H1 (cell line): ENCODE measurements at places on chromosomes 5 and 9. TPM values are rescaled to one million over a fixed set of nuclear protein-coding genes. Genes with fewer than 3 reads are reported as not detected.

- H3K36me3 ChIP-seq: no peaks in the 10 kb centered on the region
- no peak overlapping the region for H3K27ac ChIP-seq
- no peak for DNase-seq
- no peak overlapping the region for H3K4me3 ChIP-seq
- H3K4me1 ChIP-seq: peaks cover 5% of the 10 kb centered on the region
- no peaks in the 10 kb centered on the region for H3K27me3 ChIP-seq
Measured at GRCh38 chr5:125065741-125066140, 319.3 kb upstream of the ZNF608 start.

DNA sequence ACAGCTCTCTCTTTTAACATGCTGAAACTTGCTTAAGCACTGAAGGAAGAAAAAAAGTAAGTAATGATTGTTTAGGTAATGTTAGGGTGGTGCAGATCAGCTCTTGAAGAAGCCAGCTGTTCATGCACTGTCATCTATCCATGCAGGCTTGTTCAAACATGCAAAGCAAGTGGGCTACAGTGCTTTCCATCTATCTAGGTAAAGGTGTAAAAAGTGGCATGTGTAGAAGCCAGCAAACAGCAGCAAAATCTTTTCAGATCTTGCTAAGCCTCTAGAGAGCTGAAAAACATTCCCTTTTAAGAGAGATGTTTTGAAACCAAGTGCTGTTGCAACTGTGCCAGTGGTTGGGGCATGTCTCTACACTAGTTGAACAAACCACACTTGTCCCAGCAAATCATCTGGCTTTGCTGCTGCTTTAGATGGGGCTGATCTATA, 214.4 kb downstream of the EFNA5 start:
- H3K4me3 ChIP-seq: no peak overlapping the region
- no peaks in the 10 kb centered on the region for H3K36me3 ChIP-seq
- no peaks in the 10 kb centered on the region for H3K27me3 ChIP-seq
- H3K4me1 ChIP-seq: peaks cover 9% of the 10 kb centered on the region

DNA sequence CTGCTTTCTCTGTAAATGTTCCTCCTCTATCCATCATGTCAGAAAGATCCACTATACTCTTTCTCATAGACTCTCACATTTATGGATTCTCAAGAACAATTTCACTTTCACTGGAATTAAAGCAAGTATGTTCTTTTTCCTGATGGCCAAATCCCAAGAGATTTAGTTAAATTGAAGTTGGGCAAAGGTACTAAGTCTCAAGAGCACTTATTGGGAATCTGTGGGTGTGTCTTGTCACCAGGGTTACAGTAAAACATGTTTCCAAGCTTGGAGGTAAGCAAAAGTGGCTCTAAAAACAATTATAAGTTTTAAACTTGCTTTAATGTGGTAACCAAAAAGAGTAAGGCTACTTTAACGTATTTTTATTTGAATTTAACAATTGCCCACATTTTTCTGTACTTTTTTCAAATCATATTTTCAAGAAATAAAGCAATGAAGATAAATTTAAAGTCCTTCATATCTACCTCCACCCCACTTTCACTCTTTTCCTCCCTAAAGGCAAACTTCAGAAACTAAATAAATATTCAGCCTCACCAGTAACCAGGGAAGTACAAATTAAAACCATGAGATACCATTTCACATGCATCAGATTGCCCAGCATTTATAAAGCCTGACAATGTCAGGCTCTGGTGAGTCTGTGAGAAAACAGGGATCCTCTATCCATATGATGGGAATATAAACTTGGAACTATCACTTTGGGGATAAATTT, 387.4 kb downstream of the CETN3 start:
- no peaks in the 10 kb centered on the region for H3K36me3 ChIP-seq
- H3K27me3 ChIP-seq: no peaks in the 10 kb centered on the region
- no peak overlapping the region for H3K27ac ChIP-seq

DNA sequence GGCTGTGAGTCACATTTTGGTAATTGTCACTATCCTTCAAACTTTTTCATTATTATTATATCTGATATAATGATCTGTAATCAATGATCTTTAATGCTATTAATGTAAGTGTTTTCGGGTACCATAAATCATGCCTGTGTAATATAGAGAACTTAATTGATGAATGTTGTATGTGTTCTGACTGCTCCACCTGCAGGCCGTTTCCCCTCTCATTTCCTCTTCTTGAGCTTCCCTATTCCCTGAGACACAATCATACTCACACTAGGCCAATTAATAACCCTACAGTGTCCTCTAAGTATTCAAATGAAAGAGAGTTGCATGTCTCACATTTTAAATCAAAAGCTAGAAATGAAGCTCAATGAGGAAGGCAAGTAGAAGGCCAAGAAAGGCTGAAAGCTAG, 420.9 kb upstream of the SGCD start:
- H3K36me3 ChIP-seq: no peaks in the 10 kb centered on the region
- DNase-seq: no peak
- H3K4me1 ChIP-seq: no peaks in the 10 kb centered on the region
- no peak overlapping the region for H3K4me3 ChIP-seq
- H3K27me3 ChIP-seq: no peaks in the 10 kb centered on the region
- H3K27ac ChIP-seq: no peak overlapping the region

GRCh38 chr9:88710449-88710848, 175.5 kb downstream of the NXNL2 start:
- no peaks in the 10 kb centered on the region for H3K36me3 ChIP-seq
- H3K4me3 ChIP-seq: no peak overlapping the region
- no peaks in the 10 kb centered on the region for H3K4me1 ChIP-seq
- DNase-seq: no peak

DNA sequence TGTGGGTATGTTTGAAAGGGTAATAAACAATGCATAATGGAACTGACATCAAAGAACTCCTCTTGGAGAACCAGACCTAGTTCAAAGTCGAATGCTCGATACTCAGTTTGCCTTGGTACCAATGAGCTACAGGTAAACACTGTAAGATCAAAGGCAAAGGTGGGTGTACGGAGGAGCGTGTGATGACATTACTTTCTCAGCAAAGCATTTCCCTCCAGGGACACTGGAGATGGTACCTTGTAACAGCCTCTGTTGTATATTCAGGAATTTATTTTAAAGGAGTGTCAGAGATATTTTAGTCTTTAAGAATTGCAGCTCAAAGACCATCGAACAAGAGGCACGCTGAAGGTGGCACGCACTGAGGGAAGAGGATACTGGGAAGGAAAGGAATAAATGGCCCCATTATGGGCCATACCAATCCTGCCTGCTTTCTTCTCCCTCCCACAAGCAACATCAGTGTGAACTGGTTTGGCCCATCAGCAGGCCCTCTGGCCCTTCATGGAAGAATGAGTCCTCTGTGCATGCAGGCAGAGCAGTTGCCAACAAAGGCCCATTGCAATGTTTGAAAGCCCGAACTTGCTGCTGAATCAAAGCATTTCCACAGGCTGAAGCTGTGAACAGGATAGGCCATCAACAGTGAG, 410.2 kb downstream of the ACTL7B start:
- H3K4me1 ChIP-seq: no peaks in the 10 kb centered on the region
- H3K4me3 ChIP-seq: no peak overlapping the region
- no peaks in the 10 kb centered on the region for H3K36me3 ChIP-seq
- DNase-seq: no peak
- H3K27ac ChIP-seq: no peak overlapping the region
- H3K27me3 ChIP-seq: no peaks in the 10 kb centered on the region

- H3K27me3 ChIP-seq: no peaks in the 10 kb centered on the region
- no peak overlapping the region for H3K27ac ChIP-seq
- H3K4me3 ChIP-seq: no peak overlapping the region
- H3K36me3 ChIP-seq: no peaks in the 10 kb centered on the region
- no peaks in the 10 kb centered on the region for H3K4me1 ChIP-seq
- DNase-seq: no peak
Measured at GRCh38 chr5:104739905-104740304, 1177.3 kb upstream of the NUDT12 start.

DNA sequence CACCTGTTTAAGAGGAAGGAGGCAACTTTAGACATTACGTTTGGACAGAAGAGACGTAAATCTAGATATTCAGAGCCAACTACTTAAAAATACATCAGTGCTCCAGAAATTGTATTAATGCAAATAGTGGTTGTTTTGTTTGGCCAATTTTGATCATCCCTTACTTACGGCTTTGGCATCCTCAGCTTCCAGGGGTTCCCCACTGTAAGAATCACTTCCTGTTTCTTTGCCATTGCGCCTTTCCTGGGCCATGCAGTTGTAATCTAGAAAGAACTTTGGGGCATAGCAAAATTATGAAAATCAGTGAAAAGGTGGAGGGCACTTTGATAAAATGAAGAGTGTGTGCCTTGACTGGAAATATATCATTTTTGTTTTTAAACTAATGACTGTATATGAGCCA, 537.2 kb upstream of the TLE4 start:
- H3K27ac ChIP-seq: no peak overlapping the region
- H3K36me3 ChIP-seq: no peaks in the 10 kb centered on the region
- no peak for DNase-seq
- H3K4me3 ChIP-seq: no peak overlapping the region
- H3K4me1 ChIP-seq: no peaks in the 10 kb centered on the region

The SPATA31D4 gene
- not detected in 2 replicates for total RNA-seq

The CENPK gene
- total RNA-seq: 41.4 and 50.9 TPM in 2 replicates

The WNT8A gene
- 0.27 TPM in 1 of 2 replicates, not detected in the other for total RNA-seq

The ZDHHC21 gene
- 4.8 and 6.0 TPM in 2 replicates for total RNA-seq

The PCDHGC4 gene
- 2.4 and 2.6 TPM in 2 replicates for total RNA-seq

The SLC12A7 gene
- 38.6 and 39.7 TPM in 2 replicates for total RNA-seq
